ENCODE measurements at places on chromosomes 3 and 15.

DNA sequence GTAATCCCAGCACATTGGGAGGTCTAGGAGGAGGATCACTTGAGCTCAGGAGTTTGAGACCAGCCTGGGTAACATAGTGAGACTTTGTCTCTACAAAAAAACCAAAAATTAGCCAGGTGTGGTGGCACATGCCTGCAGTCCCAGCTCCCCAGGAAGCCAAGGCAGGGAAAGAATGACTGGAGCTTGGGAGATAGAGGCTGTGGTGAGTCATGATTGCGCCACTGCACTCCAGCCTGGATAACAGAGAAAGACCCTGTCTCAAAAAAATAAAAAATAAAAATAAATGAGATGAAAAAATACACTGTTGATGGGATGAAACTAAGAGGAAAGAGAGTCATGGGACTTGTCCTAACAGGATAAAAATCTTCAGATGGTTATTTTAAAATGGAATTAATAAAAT lies 137.6 kb downstream of the IMPG2 start:
- ATAC-seq: no peak

DNA sequence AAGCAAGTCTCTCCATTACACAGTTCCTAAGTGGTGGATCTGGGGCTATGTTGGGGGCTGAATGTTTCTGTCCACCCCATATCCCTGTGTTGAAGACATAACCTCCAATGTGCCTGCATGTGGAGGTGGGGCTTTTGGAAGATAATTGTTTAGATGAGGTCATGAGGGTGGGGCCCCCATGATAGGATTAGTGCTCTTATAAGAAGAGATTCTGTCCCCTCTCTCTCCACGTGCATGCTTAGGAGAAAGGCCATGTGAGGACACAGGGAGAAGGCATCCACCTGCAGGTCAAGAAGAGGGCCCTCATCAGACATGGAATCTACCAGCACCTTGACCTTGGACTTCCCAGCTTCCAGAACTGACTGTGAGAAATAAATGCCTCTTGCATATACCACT lies 231.0 kb upstream of the CHRNA7 start:
- no peak for ATAC-seq

GRCh38 chr3:181796641-181797040 lies 84.9 kb downstream of the SOX2 start:
- ATAC-seq: no peak

DNA sequence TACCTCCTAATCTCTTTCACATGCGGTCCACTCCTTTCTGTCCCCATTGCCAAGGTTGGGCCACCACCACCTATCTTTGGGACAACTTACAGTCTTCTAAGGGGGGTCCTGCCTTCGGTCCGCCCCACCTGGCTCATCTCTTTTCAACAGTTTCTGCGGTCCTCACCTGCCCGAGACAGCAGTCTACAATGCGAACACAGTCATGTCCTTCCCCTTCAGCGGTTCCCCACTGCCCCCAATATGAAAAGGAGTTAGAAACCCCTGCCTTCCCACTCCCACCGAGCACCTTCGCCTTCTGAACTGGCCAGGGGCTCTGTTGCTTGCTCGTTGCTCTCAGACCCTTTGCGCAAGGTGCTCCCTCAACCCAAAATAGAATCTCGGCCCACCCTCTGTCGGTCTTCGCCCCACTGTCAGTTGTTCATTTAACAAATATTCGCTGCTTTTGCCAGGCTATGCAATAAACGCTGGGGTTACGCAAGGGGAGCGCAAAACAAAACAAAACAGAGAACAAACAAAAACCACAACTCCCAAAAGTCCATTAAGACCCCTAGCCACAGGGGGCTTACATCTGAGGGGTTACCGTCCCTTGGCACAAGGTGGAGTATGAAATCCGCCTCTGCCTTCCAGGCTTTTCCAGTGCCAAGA lies 611 bp upstream of the FANCI start:
- ATAC-seq: no peak

DNA sequence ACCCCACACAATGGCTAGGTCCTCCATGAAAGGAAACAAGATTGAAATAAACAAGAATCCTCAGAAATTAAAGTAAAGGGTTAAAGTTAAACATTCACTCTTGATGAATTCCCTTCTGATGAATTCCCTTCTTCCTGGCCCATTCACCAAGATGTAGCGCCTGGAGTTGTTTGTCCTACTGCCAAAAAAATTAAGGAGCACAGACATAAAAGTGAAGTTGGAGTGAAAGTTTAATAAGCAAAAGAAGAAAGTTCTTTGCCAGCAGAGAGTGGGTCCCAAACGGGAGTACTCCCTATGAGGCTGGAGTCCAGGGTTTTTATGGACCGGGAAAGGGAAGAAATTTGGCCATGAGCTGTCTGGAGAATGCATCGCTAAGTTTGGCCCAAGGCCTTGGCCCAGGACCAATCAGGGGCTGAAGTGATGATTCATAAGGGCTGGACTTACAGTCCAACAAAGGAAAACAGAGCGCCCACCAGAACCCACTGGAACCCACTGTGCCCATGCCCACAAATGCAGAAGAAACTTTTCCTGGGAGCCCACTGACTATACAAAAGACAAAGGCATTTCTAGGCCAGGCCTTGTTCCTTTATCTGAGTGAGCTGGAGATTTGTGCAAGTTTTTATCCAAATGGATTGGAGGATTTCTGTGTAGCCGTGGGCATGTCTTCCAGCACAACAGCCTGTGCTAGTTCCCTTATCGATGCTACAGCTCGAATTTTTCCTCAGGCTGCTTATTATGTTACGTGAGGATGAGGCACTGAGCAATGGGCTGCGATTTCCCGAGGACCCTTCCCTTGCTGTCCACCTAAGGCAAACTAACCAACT lies 1561.6 kb downstream of the OTOL1 start:
- no peak for ATAC-seq

DNA sequence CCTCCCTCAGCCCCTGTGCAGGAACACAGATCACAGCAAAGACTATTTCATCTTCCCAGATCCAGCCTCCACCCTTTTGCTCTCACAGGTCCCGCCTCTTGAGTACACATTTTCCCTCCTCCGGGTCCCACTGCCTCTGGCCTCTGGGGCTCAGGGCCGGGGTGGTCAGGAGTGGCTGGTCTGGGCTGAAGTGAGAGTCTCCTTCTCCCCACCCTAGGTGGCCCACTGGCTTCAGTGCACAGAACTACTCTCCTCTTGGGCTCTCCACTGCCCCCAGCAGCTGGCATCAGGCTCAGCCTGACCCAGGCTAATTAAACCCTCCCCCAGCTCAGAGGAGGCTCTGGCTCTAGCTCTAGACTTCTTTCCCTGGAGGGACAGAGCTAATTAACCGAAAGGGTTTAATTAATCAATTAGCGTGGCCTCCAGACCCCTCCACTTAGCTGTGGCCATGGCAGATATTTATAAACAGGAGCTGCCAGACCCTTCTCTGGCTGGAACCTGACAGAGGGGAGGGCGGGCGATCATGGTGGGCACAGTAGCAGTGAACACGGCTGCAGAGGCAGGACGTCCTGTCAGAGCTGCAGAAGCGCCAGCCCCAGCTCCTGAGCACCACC lies 15.1 kb downstream of the DUSP7 start:
- no peak for ATAC-seq

DNA sequence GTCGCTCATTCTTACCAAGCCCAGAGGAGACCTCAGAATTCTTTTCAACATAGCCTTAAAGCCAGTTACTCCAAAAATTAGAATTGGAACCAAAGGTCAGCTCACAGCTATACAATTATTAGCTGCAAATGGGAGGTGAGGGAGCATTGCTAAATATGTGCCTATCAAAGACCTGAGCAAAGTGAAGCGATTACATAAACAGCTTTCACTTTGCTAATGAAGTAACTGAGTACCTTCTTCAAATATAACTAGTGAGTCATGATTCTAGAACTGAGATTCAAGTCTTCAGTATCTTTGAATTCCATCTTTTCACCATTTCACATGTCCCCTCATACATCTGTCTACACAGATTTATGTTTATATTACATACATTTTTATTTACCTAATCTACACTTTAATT lies 122.6 kb downstream of the P2RY1 start:
- ATAC-seq: peak; percentile 55

GRCh38 chr3:171815973-171816595 lies 5.8 kb upstream of the PLD1 start:
- no peak for ATAC-seq

DNA sequence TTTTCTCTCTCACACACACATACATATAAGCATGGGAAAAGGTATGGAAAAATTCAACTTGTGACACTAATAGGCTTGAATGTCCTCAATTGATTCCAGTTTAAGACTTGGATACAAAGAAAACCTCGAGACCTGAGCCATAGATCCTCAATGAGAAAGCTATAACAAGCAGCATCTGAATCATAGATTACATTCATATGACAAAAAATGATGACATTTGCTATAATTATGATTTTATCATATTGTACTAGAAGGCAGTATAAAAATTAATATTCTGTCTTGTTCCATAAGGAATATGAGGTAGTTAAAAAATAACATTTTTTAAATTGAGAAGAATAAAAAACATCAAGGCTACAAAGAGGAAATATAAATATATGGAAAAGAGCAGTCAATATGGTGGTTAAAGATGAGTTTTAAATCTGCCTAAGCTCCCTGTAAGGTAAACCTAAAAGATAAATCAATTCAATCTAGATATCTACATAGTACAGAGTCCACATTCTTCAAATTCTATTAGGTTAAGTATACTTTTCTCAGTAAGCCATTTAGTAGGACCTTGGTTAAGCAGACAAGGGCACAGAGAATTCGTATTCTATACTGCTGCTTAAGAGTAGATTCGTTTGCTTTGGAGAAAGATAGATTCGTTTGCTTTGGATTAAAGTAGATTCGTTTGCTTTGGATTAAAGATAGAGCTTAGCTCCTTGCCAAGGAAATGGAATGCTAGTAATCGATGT lies 175.7 kb downstream of the STAG1 start:
- ATAC-seq: no peak

DNA sequence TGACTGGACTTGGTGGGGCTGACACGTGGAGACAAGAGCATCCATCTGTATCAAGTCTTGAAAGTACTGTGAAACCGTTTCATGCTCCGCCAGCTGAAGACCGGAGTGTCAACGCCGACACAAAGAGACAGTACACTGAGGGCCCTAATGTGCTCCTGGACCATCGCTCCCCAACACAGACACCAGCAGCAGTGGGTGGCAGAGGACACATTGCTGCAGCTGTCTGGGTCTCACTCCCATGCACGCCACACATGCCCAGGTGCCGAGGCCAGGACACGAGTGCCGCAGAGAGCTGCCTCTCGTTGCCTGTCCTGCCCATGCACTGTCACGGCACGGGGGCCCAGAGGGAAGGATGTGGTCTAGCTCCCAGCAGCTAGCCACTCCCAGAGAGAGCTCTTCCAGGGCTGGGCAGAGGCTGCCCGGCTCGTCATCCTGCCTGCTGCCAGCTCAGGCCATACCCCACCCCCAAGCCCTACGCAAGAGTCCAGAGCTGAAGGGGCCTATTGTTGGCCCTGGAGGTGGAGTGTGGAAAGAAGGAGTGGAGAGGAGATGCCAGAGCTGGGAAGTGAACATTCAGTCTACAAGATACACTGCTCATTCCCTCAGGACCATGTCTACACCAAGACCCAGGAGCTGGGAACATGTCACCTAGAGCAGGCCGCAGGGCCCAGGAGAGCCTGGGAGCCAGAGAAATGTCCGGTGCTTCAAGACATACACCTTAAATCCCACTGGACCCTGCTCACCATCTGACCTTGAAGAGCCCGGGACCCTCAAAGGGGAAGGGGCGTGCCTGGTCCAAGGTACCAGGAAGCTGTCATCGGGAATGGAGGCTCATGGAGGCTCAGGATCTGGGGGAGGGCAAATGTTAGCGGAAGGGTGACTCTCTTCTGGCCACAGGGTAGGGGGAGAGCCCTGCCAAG lies 7.7 kb downstream of the TNK2 start:
- no peak for ATAC-seq

DNA sequence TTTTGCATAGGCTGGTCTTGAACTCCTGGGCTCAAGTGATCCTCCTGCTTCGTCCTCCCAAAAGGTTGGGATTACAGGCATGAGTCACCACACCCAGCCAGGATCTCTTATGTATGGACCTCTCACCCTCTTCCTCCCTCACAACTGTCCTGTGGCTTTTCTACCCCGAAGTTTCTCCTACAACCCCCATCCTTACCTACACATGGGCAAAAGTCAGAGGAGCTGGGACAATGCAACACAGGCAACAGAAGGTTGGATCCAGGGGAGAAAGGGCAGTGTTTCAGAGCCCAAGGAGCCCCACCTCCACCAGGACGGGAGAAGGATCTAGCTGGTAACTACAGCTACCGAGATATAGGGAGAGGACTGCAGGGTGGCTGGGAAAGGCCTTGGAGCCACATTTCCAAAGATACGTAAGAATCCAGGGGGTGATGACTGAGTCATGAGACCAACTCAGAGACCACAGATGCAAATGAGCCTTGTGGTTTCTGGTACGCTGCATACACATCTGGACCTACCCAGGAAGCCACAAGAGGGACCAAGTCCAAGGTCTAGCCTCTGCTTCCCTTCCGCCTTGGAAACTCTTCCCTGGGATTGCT lies 13.6 kb downstream of the IGDCC4 start:
- peak; percentile 13 for ATAC-seq

DNA sequence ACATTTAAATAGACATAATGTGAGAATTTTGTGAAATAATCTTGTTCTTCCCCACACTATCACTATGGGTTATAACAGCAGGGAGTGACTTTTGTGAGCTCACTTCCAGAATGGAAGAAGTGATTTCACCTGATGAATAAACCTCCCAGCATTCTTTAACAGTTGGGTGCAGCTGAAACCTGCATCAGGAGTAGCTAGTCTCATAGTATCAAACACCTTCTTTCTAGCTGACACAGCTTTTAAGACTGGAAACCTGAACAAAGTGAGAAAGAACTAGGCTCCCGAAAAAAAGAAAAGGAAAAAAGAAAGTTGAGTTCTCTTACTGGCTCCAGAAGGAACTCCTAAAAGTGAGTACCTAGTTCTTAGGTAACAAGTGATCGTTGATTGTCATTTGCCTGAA lies 61.1 kb upstream of the UNC13C start:
- ATAC-seq: no peak

GRCh38 chr15:68504681-68505170 lies 72.8 kb upstream of the ITGA11 start:
- no peak for ATAC-seq

- no peak for ATAC-seq
Observed at GRCh38 chr15:62515696-62516395, 350.8 kb upstream of the C2CD4B start.

DNA sequence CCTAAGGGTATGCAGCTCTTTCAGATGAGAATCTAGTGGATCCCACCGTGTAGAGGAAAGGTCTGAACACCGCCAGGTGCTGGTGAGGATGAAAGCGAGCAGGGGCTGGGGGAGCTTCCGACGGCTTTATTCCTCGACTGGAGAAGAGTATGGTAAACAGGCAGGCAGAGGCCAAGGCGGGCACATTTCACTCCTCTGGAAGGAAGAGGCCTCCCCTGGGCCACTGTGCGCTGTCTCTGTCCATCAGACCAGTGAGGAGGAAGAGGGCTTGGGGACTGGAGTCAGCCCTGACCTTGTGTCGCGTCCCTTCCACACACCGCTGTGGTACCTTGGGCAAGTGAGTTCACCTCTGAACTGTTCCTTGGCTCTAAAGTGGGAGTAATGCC lies 4.2 kb downstream of the GHRL start:
- no peak for ATAC-seq

GRCh38 chr15:62071711-62072308 lies 5.0 kb downstream of the C2CD4A start:
- ATAC-seq: no peak
